ENCODE measurements at places on chromosomes 6 and 20.

- ATAC-seq, result no peak
These were observed 270.9 kb upstream of the SULF2 start for GRCh38 chr20:48056218-48056617.

GRCh38 chr20:22371843-22372242, 212.5 kb downstream of the FOXA2 start:
- no peak for ATAC-seq

DNA sequence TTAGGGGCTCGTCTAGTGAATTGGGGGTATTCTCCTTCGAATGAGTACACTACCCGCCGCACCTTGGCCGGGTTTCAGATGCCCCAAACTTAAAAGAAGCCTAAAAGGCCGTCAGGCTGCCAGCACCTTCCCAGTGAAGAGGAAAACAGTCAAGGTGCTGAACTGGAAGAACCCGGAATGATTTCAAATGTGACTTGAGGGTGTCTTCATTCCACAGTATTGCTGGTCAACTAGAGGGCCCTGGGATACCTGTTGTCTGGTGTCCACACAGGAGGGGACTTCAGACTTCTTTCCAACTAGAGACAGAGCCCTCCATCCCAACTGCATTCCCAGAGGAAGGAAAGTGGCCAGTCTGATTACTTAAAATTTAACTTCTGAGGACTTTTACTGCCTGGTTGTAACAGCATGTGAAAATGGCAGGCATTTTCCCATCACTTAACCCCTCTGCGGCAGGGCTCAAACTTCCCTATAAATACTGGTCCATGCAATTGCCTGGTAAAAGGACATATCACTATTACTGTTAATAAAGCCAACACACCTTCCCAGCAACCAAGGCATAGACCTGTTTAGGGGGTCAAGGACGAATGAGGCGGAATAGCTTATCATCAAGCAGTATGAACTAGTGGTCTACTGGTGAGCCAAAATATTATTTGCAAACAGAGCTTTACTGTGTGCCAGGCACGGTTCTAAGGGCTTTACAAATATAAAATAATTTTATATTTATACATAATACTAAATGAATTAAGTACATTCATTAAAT, 651 bp upstream of the SAMHD1 start:
- ATAC-seq, result peak; percentile 2

- ATAC-seq, result no peak
These were observed 498 bp upstream of the PRDM1 start for GRCh38 chr6:106085692-106085983.

GRCh38 chr6:135592276-135592675, 94.7 kb upstream of the AHI1 start:
- no peak for ATAC-seq

DNA sequence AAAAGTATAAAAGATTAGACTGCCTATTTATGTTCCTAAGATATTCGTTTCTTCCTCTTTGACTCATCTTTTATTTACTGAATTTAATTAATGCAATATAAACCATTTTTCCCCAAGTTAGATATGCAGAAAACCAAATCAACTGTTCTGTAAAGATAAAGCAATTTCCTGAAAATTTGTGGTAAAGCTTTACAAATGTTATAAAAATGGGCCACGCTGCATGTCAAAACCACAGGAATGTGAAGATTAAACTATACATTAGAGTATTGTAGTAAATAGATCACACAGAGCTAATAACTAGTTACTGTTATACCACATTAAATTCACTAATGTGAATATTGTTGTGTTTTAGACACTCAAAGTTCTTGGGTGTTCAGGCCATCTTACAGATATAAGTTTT, 83.4 kb downstream of the OPN5 start:
- no peak for ATAC-seq

DNA sequence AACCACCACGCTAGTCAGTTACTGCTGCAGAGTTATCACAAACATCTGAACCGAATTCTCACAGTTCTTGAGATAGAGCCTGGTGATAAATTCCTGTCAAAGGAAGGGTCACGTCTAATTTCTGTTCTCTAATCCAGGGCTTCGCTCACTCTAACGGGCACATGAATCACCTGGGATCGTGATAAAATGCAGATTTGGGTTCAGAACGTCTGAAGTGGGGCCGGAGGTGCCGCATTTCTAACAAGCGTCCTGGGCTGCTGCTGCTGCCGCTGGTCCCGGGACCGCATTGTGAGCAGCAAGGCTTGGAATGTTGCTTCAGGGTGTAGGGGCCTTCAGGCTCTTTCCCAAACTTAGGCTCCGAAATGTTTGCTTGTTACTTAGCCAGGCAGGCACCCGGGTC, 264.1 kb downstream of the CDC5L start:
- ATAC-seq, result no peak

DNA sequence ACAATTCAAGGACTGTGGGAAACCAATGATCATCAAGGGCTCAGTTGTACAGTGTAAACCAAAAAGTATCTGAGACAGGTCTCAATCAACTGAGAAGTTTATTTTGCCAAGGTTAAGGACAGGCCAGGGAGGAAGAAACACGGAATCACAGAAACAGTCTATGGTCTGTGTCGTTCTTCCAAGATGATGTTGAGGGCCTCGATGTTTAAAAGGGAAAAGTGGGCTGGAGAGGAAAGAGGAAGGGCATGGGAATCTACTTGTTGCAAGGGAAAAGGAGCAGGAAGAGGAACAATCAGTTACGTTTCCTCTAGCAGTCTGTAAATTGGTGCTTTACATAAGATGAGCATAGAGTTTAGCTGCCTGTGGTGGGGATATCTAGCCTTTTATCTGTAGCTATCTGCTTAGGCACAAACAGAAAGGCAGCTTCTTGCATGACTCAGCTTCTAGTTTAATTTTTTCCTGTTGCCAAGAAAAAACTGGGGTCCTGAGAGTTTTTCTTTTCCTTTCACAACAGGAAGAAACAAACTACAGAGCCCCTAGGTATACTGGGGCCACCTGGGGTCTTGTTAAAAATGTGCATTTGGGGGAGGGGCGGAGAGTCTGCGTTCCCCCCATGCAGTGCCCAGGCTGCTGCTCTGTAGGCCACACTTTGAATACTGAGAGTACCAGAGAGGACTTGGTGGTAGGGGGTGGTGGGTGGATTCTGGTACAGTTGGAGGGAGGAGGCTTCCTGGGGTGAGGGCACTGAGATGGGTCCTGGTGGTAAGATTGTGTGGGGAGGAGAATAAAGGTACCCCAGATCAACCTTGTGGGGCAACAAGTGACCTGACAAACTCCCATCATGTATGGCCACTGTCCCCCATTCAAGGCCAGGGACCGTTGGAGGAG, 35.3 kb upstream of the EZR start:
- peak; percentile 25 for ATAC-seq

GRCh38 chr6:74161380-74161779, 465.4 kb downstream of the CD109 start:
- ATAC-seq, result no peak

- ATAC-seq, result no peak
These were observed 1.2 kb upstream of the EIF6 start for GRCh38 chr20:35285806-35286076.

DNA sequence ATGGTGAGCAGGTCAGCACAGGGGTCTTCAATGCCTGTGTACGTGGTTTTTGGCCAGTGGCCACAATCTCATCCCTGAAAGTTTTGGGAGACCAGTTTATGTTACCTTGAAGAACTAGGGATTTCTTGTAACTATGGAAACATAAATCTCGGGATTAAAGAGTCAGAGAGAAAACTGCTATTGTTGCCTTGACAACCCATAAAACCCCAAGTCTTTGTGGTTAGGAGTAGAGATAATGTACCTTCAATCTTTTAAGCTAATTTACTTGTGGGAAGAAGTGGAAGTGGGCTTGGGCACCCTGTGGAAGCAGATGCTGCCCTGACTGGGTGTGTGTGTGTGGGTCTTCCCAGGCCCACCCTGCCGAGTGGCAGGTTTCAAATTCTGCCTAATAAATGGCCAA, 46.1 kb upstream of the ZNF831 start:
- ATAC-seq, result no peak

- no peak for ATAC-seq
These were observed 394.6 kb upstream of the PTCHD4 start for GRCh38 chr6:48505621-48506020.

GRCh38 chr6:147825848-147826247, 317.4 kb downstream of the SAMD5 start:
- ATAC-seq, result no peak

DNA sequence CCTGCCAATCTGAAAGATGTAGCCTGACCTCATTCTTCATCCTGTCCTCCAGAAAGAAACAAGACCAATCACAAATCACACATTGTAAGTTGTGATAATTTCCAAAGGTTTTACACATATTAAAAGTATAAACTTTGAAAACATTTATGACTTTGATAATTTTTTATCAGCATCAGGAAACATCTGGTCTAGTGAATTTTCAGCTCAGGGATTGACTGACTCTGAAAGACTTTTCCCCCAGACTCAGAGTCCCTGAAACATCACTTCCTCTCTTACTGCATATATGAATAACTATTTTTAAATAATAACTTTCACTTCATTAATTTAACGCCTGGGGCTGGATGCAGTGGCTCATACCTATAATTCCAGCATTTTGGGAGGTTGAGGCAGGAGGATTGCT, 48.5 kb upstream of the SSTR4 start:
- no peak for ATAC-seq

GRCh38 chr20:22368235-22368634, 216.1 kb downstream of the FOXA2 start:
- no peak for ATAC-seq

- ATAC-seq, result no peak
These were observed 4.3 kb downstream of the CDC25B start for GRCh38 chr20:3800256-3800877.

- ATAC-seq, result no peak
These were observed 75.4 kb downstream of the PFDN4 start for GRCh38 chr20:54283253-54283652.

GRCh38 chr20:57695012-57695411, 14.8 kb downstream of the PMEPA1 start:
- ATAC-seq, result no peak

GRCh38 chr20:10523443-10523842, 88.3 kb downstream of the SLX4IP start:
- no peak for ATAC-seq

GRCh38 chr20:45427236-45428149, 11.6 kb downstream of the PIGT start:
- peak; percentile 60 for ATAC-seq

DNA sequence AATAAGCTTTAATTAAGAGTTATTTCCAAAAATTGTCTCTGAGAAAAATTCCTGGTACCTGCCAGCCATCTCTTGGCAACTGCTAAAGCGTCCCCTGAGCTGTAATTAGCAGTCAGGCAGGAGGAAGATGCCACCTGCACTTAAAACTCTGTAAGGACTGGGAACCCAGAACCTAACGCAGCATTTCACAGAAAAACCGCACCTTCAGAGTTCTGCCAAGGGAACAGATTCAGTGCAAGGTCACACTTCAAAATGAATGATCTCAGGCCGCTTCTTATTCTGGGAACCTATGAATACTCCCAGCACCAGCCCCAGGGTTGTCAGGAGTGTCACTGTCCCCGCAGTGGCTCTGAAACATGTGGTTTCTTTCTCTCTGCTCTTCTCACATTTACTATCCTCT, 36.7 kb downstream of the INSM1 start:
- no peak for ATAC-seq

GRCh38 chr6:45513213-45513618, 135.5 kb upstream of the SUPT3H start:
- ATAC-seq, result no peak

DNA sequence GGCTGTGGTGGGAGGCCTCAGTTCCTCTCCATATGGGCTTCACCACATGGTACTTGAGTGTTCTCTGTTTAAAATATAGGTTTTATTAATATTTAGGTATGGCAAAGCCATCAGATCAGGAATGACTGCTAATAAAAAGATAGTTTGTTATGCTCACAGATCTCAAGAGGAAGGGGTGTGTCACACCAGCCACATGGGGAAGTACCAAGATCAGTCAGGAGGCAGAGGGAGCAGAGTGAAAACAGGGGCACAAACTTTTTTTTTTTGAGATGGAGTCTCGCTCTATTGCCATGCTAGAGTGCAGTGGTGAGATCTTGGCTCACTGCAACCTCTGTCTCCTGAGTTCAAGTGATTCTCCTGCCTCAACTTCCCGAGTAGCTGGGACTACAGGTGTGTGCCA, 92.1 kb upstream of the GCM1 start:
- ATAC-seq, result no peak

DNA sequence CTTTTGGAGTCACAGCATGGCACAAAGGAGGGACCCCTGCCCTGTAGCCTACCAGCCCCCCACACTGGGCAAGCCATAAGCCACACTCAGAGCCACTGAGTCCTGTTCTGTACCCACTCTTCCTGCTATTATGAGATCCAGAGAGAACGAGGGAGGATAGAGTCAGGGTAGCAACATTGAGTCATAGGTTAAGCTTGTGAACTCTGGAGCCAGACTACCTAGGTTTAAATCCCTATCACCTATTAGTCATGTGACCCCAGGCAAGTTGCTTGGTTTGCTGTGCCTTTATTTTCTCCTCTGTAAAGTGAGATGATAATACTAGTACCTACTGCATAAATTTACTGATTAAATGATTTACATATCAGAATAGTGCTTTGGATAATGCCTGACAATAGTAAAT, 540 bp downstream of the CNBD2 start:
- ATAC-seq, result no peak

Data from SK-N-SH treated with all-trans-retinoic acid at 6 μM for 48 hours (cell line).